Right atrium auricular region (tissue), 2 donors: ENCODE measurements at places on chromosomes 2 and 18. TPM values are rescaled to one million over a fixed set of nuclear protein-coding genes. Genes with fewer than 3 reads are reported as not detected.

The ADRA2B gene
- 1.4 TPM for total RNA-seq

The SNRNP27 gene
- 73.3 TPM for total RNA-seq

The PRKRA gene
- total RNA-seq = 47.1 TPM

The PRSS56 gene
- total RNA-seq = not detected

The ANKAR gene
- 5.1 TPM for total RNA-seq

The ALPP gene
- not detected for total RNA-seq

The SLC19A3 gene
- 1.0 TPM for total RNA-seq

The ACMSD gene
- total RNA-seq = not detected

GRCh38 chr2:64773461-64774118, 119.9 kb upstream of the SERTAD2 start:
- no peaks in the 10 kb centered on the region for H3K4me1 ChIP-seq
- no peak overlapping the region for H3K4me3 ChIP-seq
- DNase-seq = no peak
- H3K27me3 ChIP-seq = no peaks in the 10 kb centered on the region
- H3K36me3 ChIP-seq = no peaks in the 10 kb centered on the region

- no peak for DNase-seq
- no peak overlapping the region for H3K4me3 ChIP-seq
- H3K27me3 ChIP-seq = no peaks in the 10 kb centered on the region
- H3K36me3 ChIP-seq = peaks cover 14% of the 10 kb centered on the region
- no peaks in the 10 kb centered on the region for H3K4me1 ChIP-seq
Observed at GRCh38 chr2:15367205-15367604, 193.9 kb downstream of the NBAS start.

DNA sequence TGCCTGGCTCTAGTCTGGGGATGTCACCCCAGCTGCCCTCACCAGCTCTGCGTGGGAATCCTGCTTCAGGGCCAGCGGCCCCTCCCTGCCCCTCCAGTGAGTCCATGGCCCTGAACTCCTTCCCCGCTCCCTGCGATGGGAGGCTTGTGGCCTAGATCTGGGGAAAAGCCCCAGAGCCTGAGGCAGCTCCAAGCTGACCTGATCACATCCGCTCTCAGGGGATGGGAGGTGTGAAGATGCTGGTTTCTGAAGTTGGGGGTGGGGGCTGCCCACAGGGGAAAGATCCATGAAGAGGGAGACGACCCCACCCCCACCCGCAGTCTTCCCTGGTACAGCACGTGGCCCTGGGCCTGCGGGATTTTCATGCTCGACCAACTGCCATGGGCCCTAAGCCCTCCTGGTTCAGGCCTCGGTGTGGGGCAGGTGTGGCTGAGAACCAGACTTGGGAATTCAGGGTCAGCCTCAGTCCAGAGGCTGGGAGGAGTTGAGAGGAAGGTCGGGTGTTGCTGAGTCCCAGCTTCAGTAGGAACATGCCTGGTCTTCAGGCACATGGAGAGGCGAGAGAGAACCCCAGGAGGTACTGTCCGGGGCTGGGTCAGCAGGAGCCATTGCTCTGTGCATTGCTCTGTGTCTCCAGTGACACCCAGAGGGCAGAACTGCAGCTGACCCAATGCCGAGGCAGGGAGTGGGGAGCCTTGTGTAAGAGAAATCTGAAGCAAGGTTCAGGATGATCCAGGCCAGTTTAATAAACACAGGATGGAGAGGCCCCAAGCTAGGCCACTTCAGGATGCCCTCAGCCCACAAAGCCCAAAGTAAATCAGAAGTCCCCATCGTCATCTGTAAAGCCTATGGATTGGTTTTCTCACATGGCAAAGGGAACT, 115.1 kb downstream of the CAPN13 start:
- H3K27me3 ChIP-seq = no peaks in the 10 kb centered on the region
- DNase-seq = peak; percentile 57
- H3K4me1 ChIP-seq = no peaks in the 10 kb centered on the region
- no peaks in the 10 kb centered on the region for H3K36me3 ChIP-seq
- H3K27ac ChIP-seq = no peak overlapping the region

DNA sequence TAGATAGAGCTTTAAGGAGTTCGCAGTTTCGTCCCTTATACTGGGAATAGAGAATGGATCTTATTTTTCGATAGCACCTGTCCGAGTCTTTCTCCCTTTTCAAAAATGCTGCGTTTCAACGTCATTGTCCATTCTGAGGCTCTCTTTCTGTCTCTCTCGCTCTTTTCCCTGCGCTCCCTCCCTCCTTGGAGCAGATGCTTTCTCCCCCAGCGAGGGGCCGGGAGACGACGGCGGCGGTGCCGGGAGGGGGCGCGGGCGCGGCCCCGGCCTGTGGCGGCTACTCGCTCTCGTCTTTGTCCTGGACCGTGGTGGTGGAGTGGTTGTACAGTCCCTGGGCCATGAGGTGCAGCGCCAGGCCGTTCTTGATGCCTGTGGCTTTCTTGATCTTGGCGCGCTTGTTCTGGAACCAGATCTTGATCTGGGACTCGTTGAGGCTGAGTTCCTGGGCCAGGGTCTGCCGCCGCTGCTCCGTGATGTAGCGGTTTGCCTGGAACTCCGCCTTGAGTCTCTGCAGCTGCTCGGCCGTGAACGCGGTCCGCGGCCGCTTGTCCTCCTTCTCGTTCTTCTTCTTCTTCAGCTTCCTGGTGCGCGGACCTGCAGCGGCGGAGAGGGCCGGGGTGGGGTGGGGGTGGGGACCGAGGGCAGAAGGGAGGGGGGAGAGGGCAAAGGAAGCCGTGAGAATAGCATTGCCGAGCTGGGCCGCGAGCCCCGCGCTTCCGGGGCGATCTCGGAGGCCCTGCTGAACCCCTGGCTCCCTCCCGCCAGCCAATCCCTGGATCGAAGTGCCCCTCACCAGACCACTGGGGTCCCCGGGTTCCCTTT, 4.6 kb downstream of the EN1 start:
- H3K4me1 ChIP-seq = no peaks in the 10 kb centered on the region
- H3K27ac ChIP-seq = no peak overlapping the region
- no peaks in the 10 kb centered on the region for H3K36me3 ChIP-seq
- no peak for DNase-seq
- peak overlapping the region; percentile 7 for H3K4me3 ChIP-seq
- peaks cover 84% of the 10 kb centered on the region for H3K27me3 ChIP-seq

- H3K4me1 ChIP-seq = no peaks in the 10 kb centered on the region
- no peak for DNase-seq
- peak overlapping the region; percentile 80 for H3K27ac ChIP-seq
- H3K36me3 ChIP-seq = no peaks in the 10 kb centered on the region
- no peak overlapping the region for H3K4me3 ChIP-seq
- no peaks in the 10 kb centered on the region for H3K27me3 ChIP-seq
Observed at GRCh38 chr2:10300997-10301940, 1.4 kb upstream of the HPCAL1 start.

DNA sequence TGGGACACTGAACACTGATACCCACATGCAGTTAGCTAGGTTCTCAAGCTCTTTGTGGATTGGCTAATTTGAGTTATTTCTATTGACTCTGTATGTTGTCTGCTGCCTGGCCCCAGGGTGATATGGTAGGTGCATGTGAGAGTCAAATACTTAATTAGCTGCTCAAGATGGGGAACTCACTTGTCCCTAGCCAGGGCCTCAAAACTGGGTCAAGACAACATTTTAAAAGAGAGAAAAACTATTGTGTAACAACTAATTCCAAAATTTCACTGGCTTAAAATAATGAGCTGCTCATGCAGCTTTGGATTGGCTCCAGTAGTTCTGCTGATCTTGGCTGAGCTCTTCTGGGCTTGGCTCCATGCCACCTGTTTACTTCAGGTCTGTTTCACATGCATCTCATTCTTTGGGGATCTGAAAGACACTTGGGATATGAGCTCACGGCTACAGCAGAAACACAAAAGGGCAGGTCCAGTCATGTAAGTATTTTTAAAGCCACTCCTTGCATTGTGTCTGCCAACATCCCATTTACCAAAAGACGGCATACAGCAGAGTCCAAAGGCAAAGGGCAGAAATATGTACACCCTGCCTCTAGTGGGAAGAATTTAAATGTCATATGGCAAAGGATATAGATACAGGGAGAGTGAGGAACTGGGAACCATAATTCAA, 716.8 kb downstream of the SUCLG1 start:
- H3K36me3 ChIP-seq = no peaks in the 10 kb centered on the region
- no peak overlapping the region for H3K27ac ChIP-seq
- H3K27me3 ChIP-seq = no peaks in the 10 kb centered on the region

DNA sequence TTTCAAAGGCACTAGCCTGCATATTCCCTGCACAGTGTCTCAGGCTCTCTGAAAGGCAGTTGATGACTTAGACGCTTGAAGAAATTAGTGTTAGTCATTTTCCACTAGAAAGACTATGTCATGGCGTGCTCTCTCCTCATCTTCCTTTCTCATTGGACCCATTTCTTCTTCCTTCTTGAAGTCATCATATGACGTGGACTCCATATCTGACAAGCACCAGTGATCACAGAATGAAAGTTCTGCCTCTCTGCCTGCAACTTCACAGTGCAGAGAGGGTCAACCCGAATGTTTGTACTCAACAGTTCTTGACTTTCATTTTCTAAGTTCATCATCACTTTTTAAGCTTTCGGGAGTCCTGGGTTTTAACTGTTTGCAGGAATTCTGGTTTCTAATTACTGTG, 63.7 kb upstream of the CYRIA start:
- H3K36me3 ChIP-seq = no peaks in the 10 kb centered on the region
- no peak overlapping the region for H3K4me3 ChIP-seq
- no peak for DNase-seq
- no peaks in the 10 kb centered on the region for H3K27me3 ChIP-seq
- no peak overlapping the region for H3K27ac ChIP-seq

- no peaks in the 10 kb centered on the region for H3K27me3 ChIP-seq
- no peak overlapping the region for H3K4me3 ChIP-seq
- no peak overlapping the region for H3K27ac ChIP-seq
- H3K4me1 ChIP-seq = no peaks in the 10 kb centered on the region
- H3K36me3 ChIP-seq = no peaks in the 10 kb centered on the region
- DNase-seq = no peak
Observed at GRCh38 chr18:75041586-75041985, 167.4 kb downstream of the PTGR3 start.

- no peaks in the 10 kb centered on the region for H3K36me3 ChIP-seq
- no peaks in the 10 kb centered on the region for H3K27me3 ChIP-seq
- no peak for DNase-seq
- H3K4me1 ChIP-seq = no peaks in the 10 kb centered on the region
- no peak overlapping the region for H3K27ac ChIP-seq
- H3K4me3 ChIP-seq = no peak overlapping the region
Observed at GRCh38 chr2:139374296-139374850, 594.2 kb upstream of the NXPH2 start.

DNA sequence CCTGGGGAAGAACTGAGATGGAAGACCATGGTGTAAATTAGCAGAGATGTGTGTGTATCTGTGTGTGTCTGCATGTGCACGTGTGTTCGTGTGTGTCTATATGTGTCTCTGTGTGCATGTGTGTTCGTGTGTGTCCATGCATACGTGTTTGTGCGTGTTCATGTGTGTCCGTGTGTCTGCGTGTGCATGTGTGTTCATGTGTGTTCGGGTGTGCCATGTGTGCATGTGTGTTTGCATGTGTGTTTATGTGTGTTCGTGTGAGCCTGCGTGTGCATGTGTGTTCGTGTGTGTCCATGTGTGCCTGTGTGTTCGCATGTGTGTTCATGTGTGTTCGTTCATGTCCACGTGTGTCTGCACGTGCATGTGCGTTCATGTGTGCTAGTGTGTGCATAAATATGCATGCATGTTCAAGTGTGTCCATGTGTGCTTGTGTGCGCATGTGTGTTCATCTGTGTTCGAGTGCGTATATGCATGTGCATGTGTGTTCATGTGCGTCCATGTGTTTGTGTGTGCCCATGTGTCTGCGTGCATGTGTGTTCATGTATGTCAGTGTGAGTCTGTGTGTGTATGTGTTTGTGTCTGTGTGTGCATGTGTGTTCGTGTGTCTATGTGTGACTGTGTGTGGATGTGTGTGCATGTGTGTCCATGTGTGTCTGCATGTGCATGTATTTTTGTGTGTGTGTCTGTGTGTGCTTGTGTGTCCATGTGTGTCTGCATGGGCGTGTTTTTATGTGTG, 3.1 kb downstream of the NEU2 start:
- no peak overlapping the region for H3K4me3 ChIP-seq
- H3K36me3 ChIP-seq = no peaks in the 10 kb centered on the region
- H3K27ac ChIP-seq = no peak overlapping the region

- H3K36me3 ChIP-seq = no peaks in the 10 kb centered on the region
- H3K4me3 ChIP-seq = no peak overlapping the region
- H3K4me1 ChIP-seq = no peaks in the 10 kb centered on the region
- DNase-seq = no peak
- H3K27me3 ChIP-seq = no peaks in the 10 kb centered on the region
Observed at GRCh38 chr2:160941290-160941846, 218.9 kb upstream of the TANK start.

GRCh38 chr2:77086051-77086450, 436.1 kb downstream of the LRRTM4 start:
- H3K27ac ChIP-seq = no peak overlapping the region
- H3K4me1 ChIP-seq = no peaks in the 10 kb centered on the region
- no peaks in the 10 kb centered on the region for H3K27me3 ChIP-seq
- no peak for DNase-seq

DNA sequence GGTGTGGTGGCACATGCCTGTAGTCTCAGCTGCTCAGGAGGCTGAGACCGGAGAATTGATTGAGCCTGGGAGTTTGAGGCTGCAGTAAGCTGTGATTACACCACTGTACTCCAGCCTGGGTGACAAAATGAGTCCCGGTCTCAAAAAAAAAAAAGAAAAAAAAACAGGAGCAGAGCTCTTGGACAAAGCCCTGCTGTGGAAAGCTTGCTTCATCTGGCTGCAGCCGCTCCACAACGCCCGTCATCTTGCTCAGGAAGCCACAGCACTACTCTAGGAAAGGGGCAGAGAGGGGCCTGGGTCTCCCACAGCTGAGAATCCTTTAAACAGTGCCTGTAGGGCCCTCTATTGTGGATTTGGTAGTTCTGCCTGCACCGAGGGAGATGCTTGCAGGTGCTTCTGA, 11.0 kb downstream of the ATG4B start:
- H3K36me3 ChIP-seq = peaks cover 25% of the 10 kb centered on the region
- H3K4me1 ChIP-seq = peaks cover 38% of the 10 kb centered on the region
- no peak overlapping the region for H3K27ac ChIP-seq
- no peak for DNase-seq
- no peaks in the 10 kb centered on the region for H3K27me3 ChIP-seq

DNA sequence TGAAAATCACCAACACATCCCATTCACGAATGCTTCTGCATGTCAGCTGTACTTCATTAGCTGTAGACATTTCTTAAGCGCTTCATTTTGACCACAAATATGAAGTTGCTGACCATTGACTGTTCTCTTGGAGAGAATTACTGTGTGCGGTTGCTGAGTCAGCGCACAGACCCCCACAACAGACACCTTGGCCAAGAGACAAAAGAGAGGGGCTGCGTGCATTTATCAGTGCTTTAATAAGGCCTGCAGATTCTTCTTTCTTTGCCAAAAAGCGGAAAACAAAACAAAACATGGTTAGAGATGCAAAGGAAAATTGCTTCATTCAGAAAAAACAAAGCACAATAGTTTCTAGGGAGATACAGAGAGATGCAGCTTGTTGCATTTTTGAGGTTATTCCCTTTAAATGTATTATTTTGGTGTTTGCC, 174.7 kb downstream of the ACKR3 start:
- H3K4me1 ChIP-seq = peaks cover 11% of the 10 kb centered on the region
- no peaks in the 10 kb centered on the region for H3K27me3 ChIP-seq
- no peak overlapping the region for H3K27ac ChIP-seq
- no peaks in the 10 kb centered on the region for H3K36me3 ChIP-seq
- H3K4me3 ChIP-seq = no peak overlapping the region
